ENCODE measurements at places on chromosomes 13 and 19.

DNA sequence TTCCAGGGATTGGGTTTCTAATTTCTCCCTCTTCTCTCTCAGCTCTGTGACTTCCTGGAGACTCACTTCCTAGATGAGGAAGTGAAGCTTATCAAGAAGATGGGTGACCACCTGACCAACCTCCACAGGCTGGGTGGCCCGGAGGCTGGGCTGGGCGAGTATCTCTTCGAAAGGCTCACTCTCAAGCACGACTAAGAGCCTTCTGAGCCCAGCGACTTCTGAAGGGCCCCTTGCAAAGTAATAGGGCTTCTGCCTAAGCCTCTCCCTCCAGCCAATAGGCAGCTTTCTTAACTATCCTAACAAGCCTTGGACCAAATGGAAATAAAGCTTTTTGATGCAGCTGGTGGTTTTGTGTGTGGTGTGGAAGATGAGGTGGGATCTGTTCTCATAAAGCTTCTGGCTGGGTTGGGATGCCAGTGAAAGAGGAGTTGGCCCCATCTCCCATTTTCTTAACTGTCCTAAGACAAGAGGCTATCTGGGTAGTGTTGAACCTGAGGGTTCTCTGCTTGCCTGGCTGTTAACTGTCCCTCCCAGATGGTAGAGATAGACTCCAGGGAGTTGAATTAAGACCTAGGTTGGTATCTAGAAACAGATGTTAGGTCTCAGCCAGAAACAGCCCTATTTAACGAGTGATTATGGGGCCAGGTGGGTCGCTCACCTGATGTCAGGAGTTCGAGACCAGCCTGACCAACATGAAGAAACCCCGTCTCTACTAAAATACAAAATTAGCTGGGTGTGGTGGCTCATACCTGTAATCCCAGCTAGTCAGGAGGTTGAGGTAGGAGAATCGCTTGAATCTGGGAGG, 1.6 kb downstream of the FTL start:
- DNase-seq = no peak

DNA sequence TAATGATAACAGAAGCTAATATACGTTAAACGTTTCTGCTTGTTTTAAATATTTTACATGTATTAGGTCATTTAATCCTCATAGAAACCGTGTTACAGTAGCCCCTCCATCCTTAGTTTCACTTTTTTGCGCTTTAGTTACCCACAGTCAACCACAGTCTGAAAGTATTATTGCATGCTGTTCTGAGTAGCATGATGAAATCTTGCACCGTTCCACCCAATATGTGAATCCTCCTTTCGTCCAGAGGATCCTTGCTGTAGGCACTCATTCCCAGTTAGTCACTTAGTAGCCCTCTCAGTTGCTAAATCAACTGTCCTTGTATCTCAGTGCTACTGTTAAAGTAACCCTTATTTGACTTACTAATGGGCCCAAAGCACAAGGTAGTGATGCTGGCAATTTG, 257.8 kb downstream of the ENOX1 start:
- no peak for DNase-seq

- DNase-seq = no peak
Measured at GRCh38 chr13:37481011-37481884, 117.3 kb downstream of the POSTN start.

- peak; percentile 80 for DNase-seq
Measured at GRCh38 chr13:23377983-23378632, 55.4 kb downstream of the SACS start.

DNA sequence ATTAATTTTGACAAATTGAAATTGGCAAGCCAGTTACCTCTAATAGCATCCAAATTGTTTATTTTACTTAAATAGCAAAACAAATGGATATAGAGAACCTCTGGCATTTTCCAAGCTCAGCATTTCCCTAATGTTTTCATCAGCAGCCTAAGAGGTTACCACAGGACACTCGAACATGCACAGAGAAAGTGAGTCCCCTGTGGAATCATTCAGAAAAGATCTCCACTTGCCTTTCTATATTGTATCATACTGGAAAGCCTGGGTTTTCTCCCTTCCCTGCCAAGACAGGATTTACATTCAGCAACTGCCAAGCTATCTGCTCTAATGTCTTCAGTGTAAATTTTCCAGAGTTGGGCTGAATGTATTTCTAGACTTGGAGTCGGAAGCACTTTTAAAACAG, 188.9 kb downstream of the KCTD12 start:
- no peak for DNase-seq

Measured in activated CD4-positive, alpha-beta T cell treated with anti-CD3 and anti-CD28 coated beads, Interleukin-2, amount 10 ng/mL, durations not matched to agents 24 days and 14 days (primary cell).